NCI-H82 (cell line): ENCODE measurements at places on chromosomes 6 and 20.

DNA sequence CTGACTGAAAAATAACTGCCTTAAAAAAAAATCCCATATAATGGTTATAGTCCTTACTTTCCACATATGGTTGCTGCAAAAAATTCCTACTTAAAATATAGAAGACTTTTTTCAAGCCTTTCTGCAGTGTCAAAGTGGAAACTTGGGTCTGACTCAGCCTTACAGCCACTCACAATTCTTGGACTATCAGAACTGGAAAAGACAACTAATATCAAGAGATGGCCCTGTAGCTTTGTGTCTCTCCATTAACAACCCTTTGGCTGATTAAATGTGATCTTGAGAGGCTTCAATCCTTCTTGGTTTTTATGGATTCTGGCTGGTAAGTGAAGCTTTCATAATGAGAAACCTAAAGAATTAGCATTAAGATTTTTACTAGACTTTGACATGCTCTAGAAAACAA is 307.8 kb downstream of the RNGTT start:
- DNase-seq, result no peak

GRCh38 chr20:12659942-12660341 is 348.8 kb upstream of the SPTLC3 start:
- no peak for DNase-seq

GRCh38 chr6:108578595-108579327 is 18.0 kb downstream of the FOXO3 start:
- DNase-seq, result no peak

DNA sequence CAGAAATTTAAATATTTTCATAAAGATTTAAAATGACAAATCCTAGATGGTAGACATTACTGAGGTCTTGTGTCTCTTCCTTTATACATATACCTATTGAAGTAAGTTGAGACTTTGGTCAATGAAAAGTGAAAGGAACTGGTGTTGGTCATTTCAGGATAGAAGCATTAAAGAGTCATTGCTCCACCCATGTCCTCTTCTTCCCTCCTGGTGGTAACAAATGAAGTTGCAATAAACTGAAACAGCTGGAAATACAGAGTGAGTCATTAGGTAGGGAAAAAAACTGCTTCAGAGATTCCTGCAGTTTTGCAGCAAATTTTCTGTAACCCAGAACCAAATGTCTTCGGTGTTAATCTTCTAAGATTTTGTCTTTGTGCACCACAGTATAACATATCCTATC is 448.0 kb downstream of the EYS start:
- DNase-seq, result no peak

GRCh38 chr6:161091972-161092701 is 100.6 kb downstream of the MAP3K4 start:
- DNase-seq, result no peak
